ENCODE measurements at places on chromosomes 6 and 20. TPM values are rescaled to one million over a fixed set of nuclear protein-coding genes. Genes with fewer than 3 reads are reported as not detected.

- no peak for DNase-seq
- H3K4me3 ChIP-seq, result no peak overlapping the region
- no peak overlapping the region for H3K27ac ChIP-seq
- H3K4me1 ChIP-seq, result no peaks in the 10 kb centered on the region
Observed at GRCh38 chr6:76435174-76435573, 362.7 kb upstream of the IMPG1 start.

DNA sequence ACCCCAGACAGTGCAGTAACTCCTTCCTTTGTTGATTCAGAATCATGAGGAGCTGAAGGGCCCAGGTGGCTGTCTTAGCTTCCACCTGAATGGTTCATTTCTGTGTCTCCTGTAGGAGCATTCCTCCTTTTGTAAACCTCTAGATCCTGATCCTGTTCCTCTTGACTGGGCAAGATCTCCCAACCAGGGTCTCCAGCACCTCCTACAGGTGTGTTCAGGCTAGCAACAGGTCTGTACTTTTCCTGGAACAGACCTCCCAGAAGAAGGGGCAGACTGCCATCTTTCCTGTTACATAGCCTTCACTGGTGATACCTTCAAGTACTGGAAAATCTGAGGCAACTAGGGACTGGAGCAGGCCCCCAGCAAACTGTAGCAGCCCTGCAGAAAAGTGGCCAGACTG lies 35.2 kb downstream of the HLA-B start:
- H3K27me3 ChIP-seq, result no peaks in the 10 kb centered on the region
- no peak overlapping the region for H3K27ac ChIP-seq
- no peak for DNase-seq
- H3K4me1 ChIP-seq, result no peaks in the 10 kb centered on the region
- H3K36me3 ChIP-seq, result no peaks in the 10 kb centered on the region

- H3K27ac ChIP-seq, result no peak overlapping the region
- H3K27me3 ChIP-seq, result no peaks in the 10 kb centered on the region
- no peak overlapping the region for H3K4me3 ChIP-seq
- H3K4me1 ChIP-seq, result peaks cover 14% of the 10 kb centered on the region
- peaks cover 9% of the 10 kb centered on the region for H3K36me3 ChIP-seq
Observed at GRCh38 chr6:152298055-152298647, 339.0 kb downstream of the SYNE1 start.

DNA sequence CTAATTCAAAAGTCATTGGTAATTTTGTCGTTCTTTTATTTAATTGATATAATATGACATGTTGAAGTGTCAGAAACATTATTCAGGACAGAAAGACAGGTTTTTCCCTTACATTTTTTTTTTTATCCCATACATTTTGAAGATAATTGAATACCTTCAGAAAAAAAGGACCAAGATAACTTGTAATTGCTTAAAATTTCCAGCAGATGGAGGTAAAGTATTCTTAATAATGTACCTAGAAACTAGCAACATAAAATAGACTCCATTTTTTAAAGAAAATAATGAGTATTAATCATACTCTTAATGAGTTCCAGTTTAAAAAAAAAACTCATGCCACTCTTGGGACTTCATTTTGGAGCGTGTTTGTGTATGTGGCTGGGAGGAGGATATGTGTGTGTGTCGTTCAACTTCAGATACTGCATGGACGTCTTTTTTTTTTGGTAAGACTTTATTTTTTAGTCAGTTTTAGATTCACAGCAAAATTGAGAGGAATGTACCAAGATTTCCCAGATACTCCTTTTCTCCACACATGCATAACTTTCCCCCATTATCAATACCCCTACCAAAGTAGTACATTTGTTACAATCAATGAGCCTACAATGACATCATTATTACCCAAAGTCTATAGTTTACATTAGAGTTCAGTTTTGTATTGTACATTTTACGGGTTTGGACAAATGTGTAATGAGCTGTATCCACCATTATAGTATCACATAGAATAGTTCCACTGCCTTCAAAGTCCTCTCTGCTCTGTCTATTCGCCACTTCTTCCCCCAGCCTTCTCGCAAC lies 79.4 kb downstream of the ROS1 start:
- H3K4me3 ChIP-seq, result no peak overlapping the region
- no peaks in the 10 kb centered on the region for H3K4me1 ChIP-seq
- no peak for DNase-seq
- H3K36me3 ChIP-seq, result no peaks in the 10 kb centered on the region

- peak overlapping the region; percentile 7 for H3K4me3 ChIP-seq
- peak overlapping the region; percentile 73 for H3K27ac ChIP-seq
- no peaks in the 10 kb centered on the region for H3K36me3 ChIP-seq
- H3K4me1 ChIP-seq, result peaks cover 41% of the 10 kb centered on the region
- H3K27me3 ChIP-seq, result no peaks in the 10 kb centered on the region
Observed at GRCh38 chr6:156933201-156934068, 156.3 kb downstream of the ARID1B start.

- peak overlapping the region; percentile 93 for H3K4me3 ChIP-seq
- peaks cover 20% of the 10 kb centered on the region for H3K4me1 ChIP-seq
- peak overlapping the region; percentile 96 for H3K27ac ChIP-seq
- peaks cover 41% of the 10 kb centered on the region for H3K36me3 ChIP-seq
Observed at GRCh38 chr6:28922004-28922820, 1.6 kb downstream of the TRIM27 start.

DNA sequence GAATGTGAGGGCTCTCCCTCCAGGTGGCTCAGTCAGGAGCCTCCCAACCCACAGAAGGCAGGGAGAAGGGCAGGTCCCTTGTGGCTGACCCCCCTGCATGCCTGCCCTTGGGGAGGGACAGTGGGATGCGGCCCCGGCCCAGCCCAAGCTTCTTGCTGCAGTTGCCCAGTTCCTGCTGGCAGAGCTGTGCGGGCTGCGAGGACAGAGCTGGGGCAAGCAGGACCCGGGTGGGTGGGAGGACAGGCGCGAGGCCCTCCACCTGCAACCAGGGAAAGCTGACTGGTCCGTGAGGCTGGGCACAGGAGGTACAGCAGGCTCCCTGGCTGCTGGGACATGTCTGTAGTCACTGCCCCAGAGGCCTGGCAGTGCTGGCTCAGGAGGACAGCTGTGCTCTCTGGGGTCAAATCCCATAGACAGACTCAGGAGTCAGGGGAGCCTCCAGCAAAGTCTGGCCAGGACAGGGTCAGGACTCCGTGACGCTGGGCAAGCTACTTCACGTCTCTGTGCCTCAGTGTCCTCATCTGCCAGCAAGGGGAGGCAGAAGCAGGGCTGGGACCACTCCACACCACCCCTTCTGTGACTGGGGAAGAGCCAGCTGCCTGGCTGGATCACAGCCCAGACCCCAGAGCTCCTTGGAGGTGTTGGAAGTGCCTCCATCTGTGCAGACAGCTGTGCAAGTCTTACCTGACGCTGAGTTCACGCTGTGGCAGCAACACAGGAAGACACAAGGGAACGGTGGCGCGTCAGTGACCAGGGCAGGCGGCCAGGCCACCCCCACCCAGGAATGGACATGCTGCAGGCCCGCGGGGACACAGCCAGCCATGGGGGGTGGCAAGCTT lies 13.0 kb downstream of the UCKL1 start:
- no peak for DNase-seq
- no peaks in the 10 kb centered on the region for H3K27me3 ChIP-seq
- no peak overlapping the region for H3K4me3 ChIP-seq
- peak overlapping the region; percentile 81 for H3K27ac ChIP-seq
- H3K36me3 ChIP-seq, result peaks cover 68% of the 10 kb centered on the region

DNA sequence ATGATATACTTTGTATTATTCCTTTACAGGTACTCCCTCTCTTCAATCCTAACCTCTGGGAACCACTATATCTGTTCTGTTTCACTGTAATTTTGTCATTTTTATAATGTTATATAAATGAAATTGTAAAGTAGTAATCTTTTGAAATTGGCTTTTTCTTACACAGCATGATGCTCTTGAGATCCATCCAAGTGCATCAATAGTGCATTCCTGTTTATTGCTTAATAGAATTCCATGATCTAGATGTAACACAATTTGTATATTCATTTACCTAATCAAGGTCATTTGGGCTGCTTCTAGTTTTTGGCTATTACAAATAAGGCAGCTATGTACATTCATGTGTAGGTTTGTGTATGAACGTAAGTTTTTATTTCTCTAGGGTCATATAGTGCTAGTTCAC lies 174.6 kb downstream of the KHDC1L start:
- H3K36me3 ChIP-seq, result no peaks in the 10 kb centered on the region
- H3K4me3 ChIP-seq, result no peak overlapping the region
- DNase-seq, result no peak
- H3K27me3 ChIP-seq, result no peaks in the 10 kb centered on the region
- no peaks in the 10 kb centered on the region for H3K4me1 ChIP-seq

DNA sequence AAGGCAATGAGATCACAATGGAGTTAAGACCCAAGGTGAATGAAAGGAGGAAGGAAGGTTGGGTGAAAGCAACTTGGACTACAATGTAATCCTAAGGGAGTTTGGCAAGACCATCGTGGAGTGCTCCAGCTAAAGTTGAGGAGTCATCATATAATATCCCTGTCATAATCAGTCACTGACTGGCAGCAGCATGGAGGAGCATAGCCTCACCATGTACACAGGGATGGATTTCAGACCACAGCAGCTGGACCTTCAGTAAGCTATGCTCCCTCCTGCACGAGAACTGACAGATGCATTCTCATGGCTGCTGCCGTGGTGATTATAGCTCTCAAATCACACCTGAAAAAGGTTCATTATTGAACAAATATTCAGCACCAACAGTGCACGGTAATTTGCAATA lies 43.0 kb downstream of the GOPC start:
- H3K36me3 ChIP-seq, result peaks cover 26% of the 10 kb centered on the region
- no peak overlapping the region for H3K27ac ChIP-seq
- no peak overlapping the region for H3K4me3 ChIP-seq
- H3K4me1 ChIP-seq, result peaks cover 3% of the 10 kb centered on the region

GRCh38 chr20:35901678-35902544 lies 52.4 kb downstream of the SCAND1 start:
- peaks cover 26% of the 10 kb centered on the region for H3K36me3 ChIP-seq
- no peak overlapping the region for H3K4me3 ChIP-seq
- H3K27me3 ChIP-seq, result no peaks in the 10 kb centered on the region
- DNase-seq, result no peak
- no peak overlapping the region for H3K27ac ChIP-seq
- no peaks in the 10 kb centered on the region for H3K4me1 ChIP-seq

GRCh38 chr6:39558591-39559190 lies 166.5 kb downstream of the KIF6 start:
- no peaks in the 10 kb centered on the region for H3K27me3 ChIP-seq
- H3K27ac ChIP-seq, result no peak overlapping the region
- DNase-seq, result no peak
- no peak overlapping the region for H3K4me3 ChIP-seq
- peaks cover 5% of the 10 kb centered on the region for H3K4me1 ChIP-seq

DNA sequence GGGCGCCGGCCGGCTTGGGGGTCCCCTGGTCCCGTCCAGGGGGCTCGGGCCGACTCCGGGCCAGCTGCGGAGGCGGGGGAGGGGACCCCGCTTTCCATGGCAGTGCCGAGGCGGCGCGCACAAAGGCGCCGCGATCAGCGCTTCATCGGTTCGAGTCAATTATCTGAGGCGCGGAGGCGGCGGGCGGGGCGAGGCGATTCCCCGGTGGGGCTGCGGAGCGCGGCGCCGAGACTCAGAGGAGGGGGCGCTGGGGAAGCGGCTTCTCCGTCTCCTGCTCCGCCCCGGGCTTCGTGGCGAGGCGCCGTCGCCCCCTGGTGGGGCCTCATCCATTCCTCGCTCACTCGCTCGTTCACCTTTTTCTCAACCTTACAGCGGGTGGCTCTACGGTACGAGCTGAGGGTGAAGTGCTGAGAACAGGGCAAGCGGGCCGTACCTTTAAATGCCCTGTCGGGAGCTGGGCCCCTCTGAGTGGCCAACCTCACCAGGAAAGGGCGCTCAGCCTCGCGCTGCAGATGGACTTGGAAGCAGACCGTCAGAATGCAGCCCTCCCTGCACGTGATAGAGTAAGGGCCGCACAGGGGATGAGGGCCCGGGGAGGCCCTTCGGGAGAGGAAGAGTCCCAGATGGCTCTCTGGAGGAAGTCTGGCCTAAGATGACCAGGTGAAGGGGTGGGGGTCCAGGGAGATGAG lies 39.9 kb downstream of the SLC52A3 start:
- no peak overlapping the region for H3K27ac ChIP-seq
- DNase-seq, result no peak
- peaks cover 10% of the 10 kb centered on the region for H3K4me1 ChIP-seq
- peak overlapping the region; percentile 47 for H3K4me3 ChIP-seq
- H3K27me3 ChIP-seq, result peaks cover 68% of the 10 kb centered on the region

GRCh38 chr6:131382631-131383030 lies 190.4 kb upstream of the ARG1 start:
- no peak for DNase-seq
- H3K4me1 ChIP-seq, result no peaks in the 10 kb centered on the region
- H3K4me3 ChIP-seq, result no peak overlapping the region
- H3K36me3 ChIP-seq, result no peaks in the 10 kb centered on the region
- H3K27me3 ChIP-seq, result no peaks in the 10 kb centered on the region

GRCh38 chr6:88612631-88613030 lies 350.8 kb downstream of the RNGTT start:
- peaks cover 12% of the 10 kb centered on the region for H3K36me3 ChIP-seq
- H3K27me3 ChIP-seq, result no peaks in the 10 kb centered on the region
- no peak overlapping the region for H3K4me3 ChIP-seq

The BTN1A1 gene
- not detected for total RNA-seq

The EYS gene
- total RNA-seq, result not detected

The SLC32A1 gene
- total RNA-seq, result not detected

The QRSL1 gene
- 6.4 TPM for total RNA-seq
